Fibroblast of skin of left quadriceps (primary cell): ENCODE measurements at places on chromosomes 13 and 19.

- DNase-seq, result no peak
These were observed 9.2 kb upstream of the EDDM13 start for GRCh38 chr19:56263319-56263718.

DNA sequence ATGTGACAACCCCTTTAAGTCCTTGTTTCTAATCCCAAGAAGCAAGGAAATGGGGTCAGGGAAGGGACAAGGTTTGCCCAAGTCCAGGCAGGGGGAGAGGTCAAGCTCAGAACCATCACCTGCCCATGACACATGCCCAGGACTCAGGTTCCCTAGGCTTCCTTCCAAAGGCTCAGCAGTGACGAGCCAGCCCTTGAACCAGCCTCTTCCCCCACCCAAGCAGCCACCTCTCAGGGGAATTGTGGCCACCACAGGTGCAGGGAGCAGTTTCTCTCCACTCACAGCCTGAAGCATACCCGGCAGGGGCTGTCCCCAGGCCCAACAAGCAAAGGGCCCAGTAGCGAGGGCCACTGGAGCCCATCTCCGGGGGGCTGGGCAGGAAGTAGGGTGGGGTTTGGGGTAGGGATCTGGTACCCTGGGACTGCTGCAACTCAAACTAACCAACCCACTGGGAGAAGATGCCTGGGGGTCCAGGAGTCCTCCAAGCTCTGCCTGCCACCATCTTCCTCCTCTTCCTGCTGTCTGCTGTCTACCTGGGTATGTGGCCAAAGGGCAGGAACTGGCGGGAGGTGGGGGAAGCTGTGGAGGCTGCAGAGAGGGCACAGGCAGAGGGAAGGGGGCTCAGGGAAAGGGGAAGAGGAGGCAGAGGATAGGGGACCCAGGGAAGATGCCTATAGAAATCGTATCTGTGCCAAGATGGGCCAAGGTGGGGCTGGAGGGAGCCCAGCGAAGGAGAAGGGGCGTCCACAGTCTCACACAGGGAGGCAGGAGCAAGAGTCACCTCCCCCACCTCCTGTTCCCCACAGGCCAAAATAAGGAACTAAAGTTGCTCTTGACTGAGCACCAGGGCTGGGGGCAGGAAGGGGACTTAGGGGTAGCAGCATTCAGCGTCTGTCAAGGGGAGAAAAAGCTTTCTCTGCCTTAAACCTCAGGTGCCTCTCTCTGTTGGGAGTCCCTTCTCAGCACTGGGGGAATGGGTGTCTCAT lies at the start of gene CD79A:
CD79A (plus strand) TSS at position 433 of the 986 bp plus-strand sequence; CDS start at position 459, 26 bp downstream.
- no peak for DNase-seq

DNA sequence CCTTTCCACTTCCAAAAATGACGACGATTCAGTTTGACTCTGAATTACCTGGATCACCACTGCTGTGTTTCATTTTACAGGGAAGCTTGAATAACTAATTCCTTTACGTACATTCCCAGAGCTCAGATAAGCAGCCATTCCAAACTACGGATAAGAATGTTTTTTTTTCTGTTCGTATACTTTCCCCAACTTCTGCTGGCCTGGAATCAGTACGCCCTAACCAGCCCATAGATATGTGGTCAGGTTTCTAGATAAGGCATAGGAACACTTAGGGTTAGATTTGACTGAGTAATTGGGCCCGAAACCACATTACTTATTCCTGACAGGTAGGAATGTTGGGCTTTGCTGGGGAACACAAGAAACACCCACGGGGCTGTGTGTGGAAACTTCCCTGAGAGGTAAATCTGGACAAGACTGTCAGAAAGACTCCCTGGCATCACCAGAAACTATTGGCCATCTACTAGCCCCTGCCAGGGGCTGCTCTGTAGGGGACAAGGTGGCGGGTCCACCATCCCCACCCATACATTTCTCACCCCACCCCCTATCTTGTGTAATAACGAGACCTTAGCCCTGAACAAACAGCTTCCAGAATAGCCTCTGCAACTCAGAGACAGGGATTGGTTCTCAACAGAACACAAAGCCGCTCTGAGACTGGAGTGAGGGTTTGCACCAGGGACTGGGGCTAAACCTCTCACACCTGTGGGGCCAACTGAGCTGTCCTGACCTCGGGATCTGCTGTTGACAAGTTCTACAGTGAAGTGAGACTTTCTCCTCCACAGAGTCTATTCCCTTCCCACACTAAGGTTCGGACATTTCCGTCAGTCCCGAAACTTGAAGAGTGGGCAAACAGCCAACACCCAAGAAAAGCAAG lies 15.6 kb downstream of the RHPN2 start:
- DNase-seq, result no peak

DNA sequence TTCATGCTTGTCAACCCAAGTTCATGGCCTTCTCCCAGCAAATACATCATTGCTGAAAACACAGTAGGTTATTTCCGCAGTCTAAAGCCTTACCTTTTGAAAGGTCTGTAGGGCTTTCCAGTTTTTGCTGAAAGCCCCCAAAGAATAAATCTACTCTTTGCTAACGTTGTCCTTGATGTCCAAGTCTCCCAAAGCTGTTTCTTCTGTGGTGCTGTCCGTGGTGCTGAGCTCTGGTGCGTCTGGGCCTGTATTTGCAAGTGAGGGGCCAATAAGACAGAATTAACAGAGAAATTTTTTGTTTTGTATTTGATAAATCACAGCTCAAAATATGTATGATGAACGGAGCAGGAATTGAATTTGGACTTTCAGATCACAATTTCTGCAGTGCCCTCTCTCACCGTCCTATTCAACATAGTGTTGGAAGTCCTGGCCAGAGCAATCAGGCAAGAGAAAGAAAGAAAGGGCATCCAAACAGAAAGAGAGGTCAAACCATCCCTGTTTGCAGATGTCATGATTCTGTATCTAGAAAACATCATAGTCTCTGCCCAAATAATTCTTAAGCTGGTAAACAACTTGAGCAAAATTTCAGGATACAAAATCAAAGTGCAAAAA lies 9.8 kb upstream of the LGALS16 start:
- no peak for DNase-seq

DNA sequence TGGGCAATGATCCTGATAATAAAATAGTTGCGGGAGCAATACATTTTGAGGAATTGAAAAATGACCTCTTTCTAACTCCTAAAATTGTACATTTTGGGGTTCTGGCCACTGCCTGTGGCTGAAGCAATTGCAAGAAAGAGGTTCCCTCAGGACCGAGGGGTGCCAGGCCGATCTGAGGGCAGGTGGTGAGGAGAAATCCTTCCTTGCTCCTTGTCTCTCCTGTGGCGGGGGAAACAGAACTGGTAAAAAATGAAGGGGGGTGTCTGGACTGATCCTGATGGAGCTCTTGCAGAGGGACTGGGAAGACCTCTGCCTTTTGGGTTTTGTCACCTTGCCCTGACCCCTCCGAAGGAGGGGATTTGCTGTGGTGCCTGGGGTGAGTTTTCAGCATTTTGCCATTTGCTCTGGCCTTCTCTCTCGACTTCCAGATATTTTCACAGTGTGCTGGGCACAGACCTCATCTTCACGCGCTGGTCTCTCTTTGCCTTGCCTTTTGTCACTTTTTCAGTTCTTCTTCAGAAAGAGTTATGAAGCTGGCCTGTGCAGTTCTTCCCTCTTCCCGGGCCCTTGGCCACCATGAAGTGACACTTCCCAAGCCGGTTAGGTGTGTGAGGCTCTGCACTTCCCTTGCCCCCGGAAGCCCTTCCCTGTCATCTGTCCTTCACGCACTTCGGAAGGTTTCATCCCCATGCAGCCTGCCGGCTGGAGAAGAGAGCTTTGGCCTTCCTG lies 22.2 kb downstream of the NFIX start:
- no peak for DNase-seq

- DNase-seq, result peak; percentile 41
These were observed 122.2 kb downstream of the KDM4B start for GRCh38 chr19:5091018-5091683.

DNA sequence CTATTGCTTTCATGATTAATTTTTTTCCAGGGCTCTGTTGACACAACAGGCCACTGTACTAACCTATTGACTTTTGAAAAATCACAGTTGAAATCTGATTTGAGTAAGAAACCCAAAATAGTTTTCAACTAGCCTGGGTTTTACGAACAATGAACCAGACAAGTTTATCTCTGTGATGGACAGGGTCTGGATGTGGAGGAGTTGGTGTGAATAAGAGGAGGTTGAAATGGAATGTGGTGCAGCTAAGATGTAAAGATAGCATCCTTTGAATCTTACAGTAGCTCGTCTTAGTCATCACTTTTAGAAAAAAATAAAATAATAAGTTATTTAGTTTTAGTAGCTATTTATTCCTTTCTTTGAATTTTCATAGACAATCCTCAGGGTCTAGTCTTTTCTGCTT lies 8.3 kb upstream of the OXGR1 start:
- DNase-seq, result no peak

DNA sequence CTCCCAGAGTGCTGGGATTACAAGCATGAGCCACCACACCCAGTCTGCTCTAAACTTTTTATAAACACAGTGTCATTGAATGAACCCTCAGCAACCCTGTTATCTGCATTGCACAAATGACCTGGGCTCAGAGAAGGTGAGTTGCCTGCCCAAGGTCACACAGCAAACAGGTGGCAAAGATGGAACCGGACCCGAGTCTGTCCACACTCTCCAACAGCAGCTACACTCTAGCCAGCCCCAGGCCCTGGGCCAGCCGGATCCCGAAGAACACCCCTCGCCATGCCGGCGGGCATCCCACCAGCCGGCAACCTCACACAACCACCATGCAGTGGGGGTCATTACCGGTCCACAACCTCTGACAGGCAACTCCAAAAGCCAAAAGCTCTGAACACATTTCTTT lies 14.5 kb downstream of the ERCC2 start:
- no peak for DNase-seq

- DNase-seq, result no peak
These were observed 1.4 kb upstream of the CD37 start for GRCh38 chr19:49333811-49334288.

DNA sequence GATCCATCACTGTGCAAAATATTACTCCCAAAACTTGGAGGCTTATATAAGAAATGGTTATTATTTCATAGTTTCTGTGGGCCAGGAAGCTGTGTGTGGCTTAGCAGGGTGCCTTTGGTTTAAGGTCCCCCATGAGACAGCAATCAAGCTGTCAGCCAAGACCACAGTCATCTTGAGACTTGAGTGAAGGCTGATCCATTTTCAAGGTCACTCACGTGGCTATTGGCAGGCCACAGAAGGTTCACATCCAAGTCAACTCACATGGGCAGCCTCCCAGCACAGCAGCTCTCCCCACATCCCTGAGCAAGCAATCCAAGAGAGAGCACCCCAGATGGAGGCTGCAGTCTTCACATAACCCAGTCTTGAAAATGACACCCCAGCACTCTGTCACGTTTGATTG lies 537.4 kb downstream of the MYO16 start:
- no peak for DNase-seq

GRCh38 chr13:44160591-44161191 lies 212.9 kb upstream of the SERP2 start:
- DNase-seq, result no peak

GRCh38 chr13:61276401-61276800 lies 139.2 kb downstream of the PCDH20 start:
- DNase-seq, result no peak

DNA sequence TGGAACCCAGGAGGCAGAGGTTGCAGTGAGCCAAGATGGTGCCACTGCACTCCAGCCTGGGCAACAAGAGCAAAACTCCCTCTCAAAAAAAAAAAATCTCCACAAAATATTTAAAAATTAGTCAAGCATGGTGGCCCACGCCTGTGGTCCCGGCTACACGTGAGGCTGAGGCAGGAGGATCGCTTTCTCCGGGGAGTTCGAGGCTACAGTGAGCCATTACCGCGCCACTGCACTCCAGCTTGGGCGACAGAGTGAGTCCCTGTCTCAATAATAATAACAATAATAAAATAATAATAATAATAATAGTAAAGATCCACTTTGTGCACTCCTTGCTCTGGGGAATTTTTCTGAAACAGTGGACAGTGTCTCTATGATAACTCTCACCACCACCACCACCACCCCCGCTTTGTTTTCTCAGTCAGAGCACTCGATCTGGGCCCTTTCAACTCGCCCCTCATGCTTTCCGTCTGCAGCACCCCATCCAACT lies 8.7 kb downstream of the NAPSA start:
- no peak for DNase-seq

GRCh38 chr13:59950266-59950665 lies 213.5 kb downstream of the DIAPH3 start:
- no peak for DNase-seq

DNA sequence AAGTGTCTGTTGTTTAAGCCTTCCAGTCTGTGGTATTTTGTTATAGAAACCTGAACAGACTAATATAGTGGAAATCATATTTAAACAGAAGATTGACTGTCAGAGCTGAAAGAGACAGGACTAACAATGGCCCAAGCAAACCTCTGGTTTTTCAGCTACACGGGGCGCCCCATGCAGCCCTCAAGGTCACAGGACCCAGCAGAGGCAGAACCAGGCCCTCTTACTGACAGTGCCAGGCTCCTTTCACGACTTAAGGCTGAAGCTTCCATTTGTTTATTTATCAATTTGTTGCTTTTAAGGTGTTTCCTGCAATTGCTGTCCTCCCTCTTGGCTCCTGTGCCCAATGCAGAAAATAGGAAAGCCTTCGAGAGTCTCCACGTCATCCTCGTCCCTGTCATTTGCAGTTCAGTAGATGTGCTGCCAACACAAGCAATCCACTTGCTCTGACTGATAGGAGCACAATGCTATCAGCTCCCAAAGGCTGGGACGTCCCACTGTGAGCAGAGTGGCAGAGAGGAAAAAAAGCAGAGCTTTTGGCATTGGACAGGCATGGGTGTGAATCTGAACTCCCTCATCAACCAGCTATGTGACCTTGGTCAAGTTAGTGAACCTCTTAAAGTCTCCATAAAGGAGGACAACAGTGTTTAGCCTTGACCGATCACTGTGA lies 10.5 kb upstream of the SLC7A1 start:
- no peak for DNase-seq

DNA sequence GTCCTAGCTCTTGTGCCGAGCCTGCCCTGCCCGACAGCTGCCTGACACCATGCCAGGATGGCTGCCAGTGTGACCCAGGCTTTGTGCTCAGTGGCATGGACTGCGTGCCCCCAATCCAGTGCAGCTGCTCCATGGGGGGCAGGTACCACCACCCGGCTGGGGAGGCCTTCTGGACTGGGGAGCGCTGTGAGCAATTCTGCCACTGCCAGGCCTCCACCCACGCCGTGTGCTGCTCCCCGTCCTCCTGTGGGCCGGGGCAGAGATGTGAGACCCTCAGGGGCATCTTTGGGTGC lies 9.4 kb upstream of the FXYD3 start:
- no peak for DNase-seq

- no peak for DNase-seq
These were observed 29.3 kb upstream of the TNFAIP8L1 start for GRCh38 chr19:4609878-4610511.

GRCh38 chr13:23697772-23698313 lies 127.6 kb downstream of the TNFRSF19 start:
- DNase-seq, result no peak

- no peak for DNase-seq
These were observed at the start of gene SIGLEC9 for GRCh38 chr19:51124729-51125128. SIGLEC9 (plus strand) TSS chr19:51124906; CDS start chr19:51124975, 69 bp downstream.

GRCh38 chr13:106140476-106140875 lies 395.0 kb downstream of the EFNB2 start:
- DNase-seq, result no peak

- no peak for DNase-seq
These were observed 10.5 kb downstream of the DDX39A start for GRCh38 chr19:14408491-14409145.

GRCh38 chr13:25686831-25687470 lies 315.2 kb downstream of the ATP8A2 start:
- DNase-seq, result no peak
